Left hindlimb (tissue), 1 donor: ENCODE measurements at places on chromosomes 2 and 18.
A peak's percentile ranks its signal among the peaks of the same experiment; 100 is the strongest.

- no peak for DNase-seq
These were observed 105.7 kb upstream of the RASGRP3 start for GRCh38 chr2:33370636-33371265.

DNA sequence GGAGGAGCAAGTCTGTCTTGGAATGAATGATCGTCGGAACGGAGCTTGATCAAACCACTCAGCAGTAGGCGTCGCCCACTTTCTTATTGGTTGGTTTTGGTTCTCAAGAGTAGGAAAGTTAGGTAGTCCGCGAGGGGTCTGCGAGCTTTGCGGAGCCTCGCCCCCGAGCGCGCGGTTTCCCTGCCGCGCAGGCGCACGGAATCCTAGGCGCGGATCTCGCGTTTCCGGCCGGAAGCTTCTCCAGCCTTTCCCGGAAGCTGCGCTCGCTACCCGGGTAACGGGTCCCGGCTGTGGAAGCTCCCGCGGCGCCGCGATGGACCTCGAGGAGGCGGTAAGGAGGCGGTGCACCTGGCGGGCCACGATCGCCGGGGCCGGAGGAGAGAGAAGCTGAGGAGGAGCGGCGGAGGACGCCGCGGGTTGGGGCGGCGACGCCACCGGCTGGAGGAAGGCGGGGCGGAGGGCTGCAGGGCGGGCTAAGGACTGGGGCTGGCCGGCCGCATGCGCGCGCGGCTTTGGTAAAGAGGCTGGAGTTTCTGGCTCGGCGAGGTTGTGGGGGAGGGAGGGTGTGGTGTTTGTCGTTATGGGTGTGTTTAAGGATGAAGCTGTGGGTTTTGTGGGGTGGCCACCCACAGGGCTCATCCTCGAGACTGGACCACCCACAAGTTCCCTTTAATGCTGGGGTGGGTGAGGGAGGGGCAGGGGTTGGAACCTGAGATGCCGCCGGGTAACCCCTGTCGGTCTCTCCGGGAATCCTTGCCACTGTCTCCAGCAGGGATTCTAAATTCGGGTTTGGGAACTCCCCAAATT is at the start of gene TAF1B:
TAF1B (plus strand) TSS at position 246 of the 807 bp plus-strand sequence; CDS start at position 314, 68 bp downstream.
- peak; percentile 94 for DNase-seq

GRCh38 chr2:47359375-47359868 is 43.5 kb upstream of the MSH2 start:
- DNase-seq: no peak

DNA sequence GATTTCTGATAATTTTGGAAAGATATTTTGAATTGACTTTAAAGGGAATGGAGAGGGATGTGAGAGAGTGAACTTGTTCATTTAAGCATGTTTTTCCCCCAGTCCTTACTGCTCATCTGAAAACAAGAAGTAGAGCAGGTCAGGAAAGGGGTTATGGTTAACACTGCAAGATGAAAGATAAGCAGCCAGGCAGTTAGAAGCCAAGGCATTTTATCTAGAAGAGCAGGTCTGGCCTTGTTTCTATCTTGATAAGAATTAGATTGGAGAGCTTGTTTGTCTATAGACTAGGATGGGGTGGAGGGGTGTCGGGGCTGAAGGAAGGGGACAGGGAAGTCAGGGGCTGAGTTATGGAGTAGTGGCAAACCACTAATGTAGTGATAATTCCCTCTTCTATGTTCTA is 171.6 kb downstream of the IKZF2 start:
- DNase-seq: no peak

DNA sequence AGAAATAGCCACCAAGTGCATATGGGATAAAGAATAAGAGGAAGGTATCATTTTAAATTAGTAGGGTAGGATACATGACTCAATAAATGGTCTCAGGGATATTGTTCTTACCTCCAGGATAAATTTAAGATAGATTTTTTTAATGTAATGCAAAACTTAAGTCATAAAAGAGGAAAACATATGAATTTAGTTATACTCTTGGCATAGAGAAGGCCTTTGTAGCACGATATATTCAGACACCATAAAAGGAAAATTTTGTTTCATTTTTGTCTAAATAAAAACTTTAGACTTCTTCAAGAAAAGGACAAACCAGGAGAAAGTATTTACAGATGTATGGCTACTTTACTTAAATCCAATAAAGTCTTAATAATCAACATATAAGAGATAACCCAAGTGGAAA is 78.5 kb upstream of the CAB39 start:
- no peak for DNase-seq

DNA sequence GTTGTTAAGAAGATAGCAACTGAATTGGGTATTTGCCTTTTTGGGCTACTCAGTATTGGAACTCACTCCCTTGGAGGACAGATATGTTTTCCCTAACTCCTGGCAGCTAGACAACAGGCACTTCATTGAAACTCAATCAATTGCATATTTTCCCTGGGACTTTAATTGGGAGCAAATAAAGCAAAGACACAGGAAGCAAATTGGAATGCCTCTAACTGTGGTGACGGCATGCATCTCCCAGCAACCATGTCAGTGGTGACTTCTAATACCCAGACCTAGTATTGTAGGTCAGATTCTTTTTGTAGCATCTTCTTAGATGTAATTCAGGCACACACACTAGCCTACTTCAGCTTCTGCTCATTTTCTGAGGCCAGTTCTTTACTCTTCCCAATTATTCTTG is 164.2 kb upstream of the SETBP1 start:
- DNase-seq: no peak

DNA sequence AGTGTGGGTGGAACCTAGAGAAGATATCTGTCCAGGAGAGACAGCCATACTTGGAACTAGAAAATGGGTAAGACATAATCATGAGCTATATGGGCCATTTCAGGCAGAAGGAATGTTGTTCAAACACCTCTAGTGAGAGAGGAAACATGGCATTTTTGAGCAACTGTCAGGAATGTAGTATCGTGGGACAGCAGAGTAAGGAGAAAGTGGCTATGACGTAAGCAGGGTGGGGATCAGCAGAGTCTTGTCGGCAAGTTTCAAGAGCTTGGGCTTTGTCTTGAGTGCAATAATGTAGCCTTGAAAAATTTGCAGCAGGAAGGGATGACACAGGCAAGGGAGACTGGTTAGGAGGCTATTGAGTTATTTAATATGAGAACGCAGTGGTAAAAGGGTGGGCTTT is 20.4 kb downstream of the SERPINB7 start:
- no peak for DNase-seq

GRCh38 chr2:17162713-17163112 is 355.5 kb downstream of the RAD51AP2 start:
- no peak for DNase-seq

GRCh38 chr2:217831306-217831705 is 171.5 kb downstream of the TNS1 start:
- no peak for DNase-seq

DNA sequence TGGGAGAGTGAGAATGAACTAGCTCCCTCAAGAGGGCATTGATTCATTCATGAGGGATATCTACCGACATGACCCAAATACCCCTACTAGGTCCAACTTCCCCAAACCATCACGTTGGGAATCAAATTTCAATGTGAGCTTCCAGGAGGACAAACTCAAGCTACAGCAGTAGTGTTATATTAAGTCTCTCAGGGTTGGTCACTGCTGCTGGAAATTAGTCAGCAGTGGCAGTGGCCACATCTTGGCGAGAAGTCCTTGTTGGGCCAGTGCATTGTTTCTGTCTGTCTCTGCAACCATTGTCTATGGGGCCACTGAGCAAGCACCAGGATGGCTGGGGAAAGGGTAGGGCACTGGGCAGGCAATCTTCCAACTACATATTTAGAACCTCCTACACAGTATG is 47.5 kb downstream of the THUMPD2 start:
- DNase-seq: no peak

DNA sequence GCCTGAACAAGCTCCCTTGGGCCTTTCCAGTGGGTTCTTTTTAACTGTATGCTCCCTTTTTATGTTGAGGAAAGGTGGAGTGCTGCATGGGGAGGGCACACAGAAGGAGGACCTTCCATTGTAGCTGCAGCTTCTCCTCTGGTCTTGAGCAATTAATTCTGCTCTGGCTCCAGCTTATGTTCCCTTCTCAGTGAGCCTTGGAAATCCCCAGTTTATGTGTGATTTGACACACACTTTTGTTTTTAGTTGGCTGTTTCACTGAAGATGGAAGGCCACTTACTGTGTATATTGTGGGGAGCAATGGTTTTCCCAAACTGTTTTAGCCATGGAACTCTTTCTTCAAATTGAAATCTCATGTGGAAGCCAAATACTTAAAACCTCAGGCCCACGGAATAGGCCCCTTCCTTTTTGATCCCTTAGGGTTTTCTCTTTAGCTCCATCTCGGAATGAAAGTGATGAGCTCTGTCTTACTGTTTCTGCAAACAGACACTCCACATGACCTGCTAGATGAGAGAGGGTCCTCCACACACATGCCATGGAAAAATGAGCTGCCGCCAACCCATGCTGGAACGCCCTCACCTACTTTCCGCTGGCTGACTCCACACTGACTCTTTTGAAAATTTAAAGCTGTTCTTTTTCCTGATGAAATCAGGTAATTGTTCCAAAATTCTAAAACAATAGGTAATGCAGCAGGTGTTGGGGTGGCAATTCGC is 280.9 kb upstream of the SIX2 start:
- no peak for DNase-seq

DNA sequence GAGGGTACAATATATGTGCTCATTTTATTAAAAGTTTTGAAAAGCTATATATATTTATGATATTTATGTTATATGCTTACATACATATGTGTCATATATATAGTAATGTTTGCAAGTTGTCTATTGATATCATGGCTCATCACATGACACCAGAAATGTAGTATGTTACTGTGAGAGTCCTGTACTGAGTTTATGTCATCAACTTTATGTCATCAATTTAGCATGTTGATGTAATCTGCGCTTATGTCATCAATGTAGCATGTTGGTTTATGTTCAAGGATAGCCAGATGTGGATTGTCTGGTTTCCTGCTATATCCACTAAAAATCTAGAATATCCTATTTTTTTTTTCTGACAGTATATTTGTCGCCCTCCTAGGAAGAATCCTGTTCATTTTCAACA is 77.4 kb downstream of the APLF start:
- DNase-seq: no peak

DNA sequence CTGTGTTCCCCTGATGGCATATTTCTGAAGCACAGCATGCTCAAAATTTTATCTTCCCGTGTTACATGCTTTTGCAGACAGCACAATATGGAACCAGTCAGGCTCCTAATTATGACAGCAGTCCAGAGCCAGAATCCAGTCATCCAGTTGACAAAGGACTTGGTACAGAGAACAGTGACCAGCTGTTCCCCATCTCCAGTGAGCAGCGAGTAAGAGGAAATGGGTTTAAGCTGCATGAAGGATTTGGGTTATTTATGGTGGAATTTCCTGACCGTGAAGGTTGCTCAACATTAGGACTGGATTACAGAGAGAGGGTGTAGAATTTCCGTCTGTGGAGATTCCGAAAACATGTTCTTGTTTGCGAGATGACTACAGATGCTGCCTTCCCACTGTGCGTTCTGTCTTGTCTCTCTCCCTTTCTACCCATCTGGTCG is 24.4 kb downstream of the SGPP2 start:
- peak; percentile 46 for DNase-seq

- peak; percentile 86 for DNase-seq
These were observed 465 bp downstream of the SEPTIN10 start for GRCh38 chr2:109613081-109613921.

- DNase-seq: no peak
These were observed 4.7 kb downstream of the EPG5 start for GRCh38 chr18:45962461-45962860.

- no peak for DNase-seq
These were observed 105.5 kb upstream of the SYT4 start for GRCh38 chr18:43382641-43383403.

DNA sequence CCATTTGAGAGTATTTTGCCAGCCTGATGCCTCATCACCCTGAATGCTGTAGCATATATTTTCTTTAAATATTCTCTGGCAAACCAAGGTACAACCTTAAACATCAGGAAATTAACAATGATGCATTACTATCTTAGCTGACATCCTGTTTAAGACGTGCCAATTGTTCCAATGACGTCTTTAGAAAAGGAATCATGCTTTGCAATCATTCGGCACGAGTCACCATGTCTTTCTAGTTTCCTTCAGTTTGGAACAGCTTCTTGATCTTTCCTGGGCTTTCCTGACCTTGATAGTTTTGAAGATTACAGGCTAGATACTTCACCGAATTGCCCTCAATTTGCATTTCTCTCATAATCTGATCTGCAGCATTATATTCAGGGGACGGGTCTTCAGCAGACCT is 88.2 kb upstream of the GLI2 start:
- DNase-seq: no peak

DNA sequence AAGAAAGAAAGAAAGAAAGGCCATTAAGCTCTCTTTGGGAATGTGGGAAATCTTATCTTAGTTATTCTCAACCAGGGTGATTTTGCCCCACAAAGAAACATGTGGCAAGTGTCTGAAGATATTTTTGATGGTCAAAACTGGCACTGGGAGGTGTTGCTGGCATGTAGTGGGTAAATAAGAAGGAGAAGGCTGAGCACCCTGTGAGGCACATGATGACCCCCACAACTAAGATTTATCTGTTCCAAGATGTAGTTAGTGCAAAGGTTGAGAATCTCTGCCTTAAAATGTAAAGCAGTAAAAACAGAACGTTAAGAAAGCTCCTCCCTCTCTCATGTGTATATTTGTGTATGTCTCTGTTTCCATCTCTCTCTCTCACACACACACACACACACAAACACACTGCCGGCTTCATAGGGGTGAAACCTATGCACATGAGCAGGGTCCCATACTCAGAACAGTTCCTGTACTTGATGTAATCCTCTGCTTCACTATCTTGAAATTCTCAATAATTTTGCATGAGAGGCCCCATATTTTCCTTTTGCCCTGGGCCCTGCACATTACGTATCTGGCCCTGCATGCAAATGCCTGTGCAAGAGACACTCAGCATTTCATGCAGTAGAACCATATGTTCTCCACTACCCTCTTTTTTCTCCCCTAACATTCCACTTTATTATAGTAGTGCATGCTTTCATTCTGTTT is 94.3 kb downstream of the MREG start:
- DNase-seq: no peak

DNA sequence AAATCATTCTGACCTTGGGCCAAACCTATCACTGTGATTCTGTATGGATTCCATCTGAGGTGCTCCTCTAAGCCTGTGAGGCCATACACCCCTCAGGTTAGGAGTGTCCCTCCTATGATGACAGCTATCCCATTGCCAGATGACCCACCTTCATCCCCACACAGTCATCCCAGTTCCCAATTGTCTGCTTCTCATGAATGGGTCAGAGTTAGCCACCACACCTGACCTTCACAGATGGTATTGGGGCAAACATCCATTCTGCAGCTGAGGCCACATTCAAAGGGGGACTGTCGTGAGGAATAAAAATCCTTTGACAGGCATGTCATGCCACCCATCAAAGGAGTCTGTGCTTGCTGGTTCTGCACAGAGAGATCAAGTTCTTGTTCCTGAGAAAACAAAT is 155.2 kb downstream of the AGPS start:
- no peak for DNase-seq

GRCh38 chr2:204321910-204322751 is 223.1 kb upstream of the PARD3B start:
- peak; percentile 38 for DNase-seq
